Thoracic aorta (tissue), 2 donors: ENCODE measurements at places on chromosomes 13 and 19.

GRCh38 chr13:29529754-29530153, 65.7 kb downstream of the SLC7A1 start:
- DNase-seq: no peak

- DNase-seq: no peak
Measured at GRCh38 chr19:31693131-31693932, 344.1 kb upstream of the TSHZ3 start.

DNA sequence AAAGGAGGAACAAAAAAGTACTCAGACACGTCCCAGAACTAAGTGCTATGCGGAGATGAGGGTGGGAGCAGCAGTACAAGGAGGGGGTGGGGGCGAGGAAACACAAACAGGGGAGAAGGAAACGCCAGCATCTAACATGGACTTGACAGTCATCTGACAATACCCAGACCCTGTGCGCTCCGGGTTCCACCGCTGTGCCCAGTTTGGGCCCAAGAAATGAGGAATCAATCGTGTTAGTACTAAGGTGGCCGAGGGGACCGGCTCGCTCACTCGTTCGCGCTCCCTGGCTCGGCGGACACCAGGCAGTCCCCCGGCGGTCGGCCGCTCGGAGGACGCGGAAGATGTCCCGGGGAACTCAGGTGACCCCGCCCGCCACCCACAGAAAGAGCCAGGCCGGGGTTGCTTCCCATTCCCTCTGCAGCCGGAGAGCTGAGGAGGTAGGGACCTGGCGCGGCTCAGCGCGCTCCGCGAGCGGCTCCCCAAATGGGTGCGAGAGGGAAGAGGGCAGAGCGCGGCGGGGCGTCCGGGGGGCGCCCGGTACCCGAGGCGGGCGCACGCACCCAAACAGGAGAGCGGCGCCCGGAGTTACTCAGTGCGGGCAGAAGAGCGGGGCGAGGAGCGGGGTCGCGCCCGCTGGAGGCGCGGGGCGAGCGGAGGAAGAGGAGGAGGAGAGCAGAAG, 616 bp downstream of the TSHZ3 start:
- no peak for DNase-seq

- DNase-seq: no peak
Measured at GRCh38 chr13:38735665-38736440, 49.0 kb downstream of the FREM2 start.

GRCh38 chr13:51823863-51824262, 19.9 kb upstream of the DHRS12 start:
- DNase-seq: no peak

DNA sequence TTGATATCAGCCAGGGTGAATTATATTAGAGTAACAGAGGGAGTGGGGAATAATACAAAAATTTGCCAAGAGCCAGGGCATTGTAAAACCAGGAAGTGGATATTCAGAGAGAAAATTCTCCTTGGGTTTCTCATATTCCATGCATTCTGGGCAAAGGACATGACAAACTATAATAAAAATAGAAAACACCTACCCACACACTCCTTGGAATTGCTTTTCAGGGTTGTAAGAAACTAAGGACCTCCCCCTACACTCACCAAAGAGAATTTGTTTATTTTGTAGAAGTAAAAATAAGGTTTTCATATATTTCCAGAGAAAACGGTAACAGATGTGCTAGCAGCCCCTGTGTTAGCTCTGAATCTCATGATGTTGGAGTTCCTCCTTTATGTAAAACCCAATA, 649.6 kb downstream of the SLITRK1 start:
- no peak for DNase-seq

GRCh38 chr19:4369888-4370260, 26.5 kb downstream of the MPND start:
- DNase-seq: no peak

DNA sequence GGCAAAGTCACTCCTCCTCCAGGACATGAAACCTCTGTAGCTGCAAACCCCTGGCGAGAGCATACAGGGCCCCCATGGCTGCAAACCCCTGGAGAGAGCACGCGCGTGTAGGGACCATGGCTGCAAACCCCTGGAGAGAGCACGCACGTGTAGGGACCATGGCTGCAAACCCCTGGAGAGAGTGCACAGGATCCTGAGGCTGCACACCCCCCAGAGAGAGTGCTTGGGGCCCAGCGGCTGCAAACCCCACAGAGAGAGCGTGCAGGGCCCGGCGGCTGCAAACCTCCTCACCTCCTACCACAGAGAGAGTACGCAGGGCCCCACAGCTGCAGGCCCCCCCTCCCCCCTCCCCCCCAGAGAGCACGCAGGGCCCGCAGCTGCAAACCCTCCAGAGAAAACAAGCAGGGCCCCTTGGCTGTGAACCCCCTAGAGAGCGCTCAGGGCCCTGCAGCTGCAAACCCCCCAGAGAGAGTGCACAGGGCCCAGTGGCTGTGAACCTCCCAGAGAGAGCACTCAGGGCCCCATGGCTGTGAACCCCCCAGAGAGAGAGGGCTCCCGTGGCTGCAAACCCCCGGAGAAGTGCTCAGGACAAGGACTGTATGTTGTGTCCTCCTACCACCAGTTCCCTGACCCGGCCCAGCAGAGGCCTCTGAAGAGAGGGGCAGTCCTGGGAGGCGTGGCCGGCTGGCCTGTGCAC, 7.3 kb downstream of the ADPRHL1 start:
- DNase-seq: no peak

- no peak for DNase-seq
Measured at GRCh38 chr19:11673608-11674041, 65.1 kb downstream of the ZNF823 start.

- no peak for DNase-seq
Measured at GRCh38 chr13:31038834-31039552, 106.5 kb downstream of the TEX26 start.

- DNase-seq: no peak
Measured at GRCh38 chr19:32206065-32206464, 139.3 kb upstream of the ZNF507 start.

- no peak for DNase-seq
Measured at GRCh38 chr13:73096173-73096572, 37.4 kb downstream of the KLF5 start.

GRCh38 chr13:106186366-106187030, 349.0 kb downstream of the EFNB2 start:
- no peak for DNase-seq

- DNase-seq: no peak
Measured at GRCh38 chr13:22047082-22047784, 376.4 kb downstream of the FGF9 start.

GRCh38 chr13:27981006-27981708, 7.3 kb downstream of the URAD start:
- no peak for DNase-seq

DNA sequence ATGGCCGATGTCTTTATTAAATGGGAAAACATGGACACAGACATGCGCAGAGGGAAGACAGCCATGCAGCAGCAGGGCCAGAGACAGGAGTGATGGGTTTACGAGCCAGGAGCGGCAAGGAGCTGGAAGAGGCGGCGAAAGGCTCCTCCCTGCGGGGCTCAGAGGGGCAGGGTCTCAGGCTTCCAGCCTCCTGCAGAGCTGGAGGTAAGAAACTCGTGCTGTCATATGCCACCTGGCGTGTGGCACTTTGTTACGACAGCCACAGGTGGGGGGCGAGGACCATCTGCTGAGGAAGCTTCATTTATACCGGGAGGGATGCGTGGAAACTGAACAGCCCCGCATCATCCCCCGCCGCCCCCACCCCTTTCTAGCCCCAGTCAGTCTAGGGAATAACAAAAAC, 52.0 kb upstream of the SPACA7 start:
- no peak for DNase-seq

DNA sequence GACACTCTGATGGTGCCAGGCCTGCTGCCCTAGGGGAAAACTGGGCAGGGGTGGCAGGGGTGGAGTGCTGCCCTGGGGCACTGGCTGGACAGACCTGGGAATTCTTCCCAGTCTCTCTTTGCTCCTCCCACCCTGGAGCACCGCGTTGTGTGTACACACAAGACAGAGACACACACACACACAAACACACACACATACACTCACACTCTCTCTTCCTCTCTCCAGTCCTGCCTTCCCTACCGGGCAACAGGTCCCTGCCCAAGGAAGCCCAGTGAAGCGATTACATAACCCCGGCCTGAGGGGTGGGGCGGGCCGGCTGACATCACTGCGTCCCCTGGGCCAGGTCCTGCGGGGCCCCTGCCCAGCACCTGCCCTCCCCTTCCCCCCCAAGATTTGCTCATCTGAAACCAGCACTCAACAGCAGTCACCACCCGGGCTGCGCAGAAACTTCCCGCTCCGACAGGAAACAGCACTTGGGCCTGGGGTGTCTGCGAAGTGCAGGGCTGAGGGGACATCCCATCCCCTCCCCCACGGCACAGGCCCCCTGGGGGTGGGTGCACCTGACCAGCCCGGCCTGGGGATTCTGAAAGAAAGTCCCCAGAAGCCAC, 1.2 kb downstream of the MKNK2 start:
- DNase-seq: no peak

DNA sequence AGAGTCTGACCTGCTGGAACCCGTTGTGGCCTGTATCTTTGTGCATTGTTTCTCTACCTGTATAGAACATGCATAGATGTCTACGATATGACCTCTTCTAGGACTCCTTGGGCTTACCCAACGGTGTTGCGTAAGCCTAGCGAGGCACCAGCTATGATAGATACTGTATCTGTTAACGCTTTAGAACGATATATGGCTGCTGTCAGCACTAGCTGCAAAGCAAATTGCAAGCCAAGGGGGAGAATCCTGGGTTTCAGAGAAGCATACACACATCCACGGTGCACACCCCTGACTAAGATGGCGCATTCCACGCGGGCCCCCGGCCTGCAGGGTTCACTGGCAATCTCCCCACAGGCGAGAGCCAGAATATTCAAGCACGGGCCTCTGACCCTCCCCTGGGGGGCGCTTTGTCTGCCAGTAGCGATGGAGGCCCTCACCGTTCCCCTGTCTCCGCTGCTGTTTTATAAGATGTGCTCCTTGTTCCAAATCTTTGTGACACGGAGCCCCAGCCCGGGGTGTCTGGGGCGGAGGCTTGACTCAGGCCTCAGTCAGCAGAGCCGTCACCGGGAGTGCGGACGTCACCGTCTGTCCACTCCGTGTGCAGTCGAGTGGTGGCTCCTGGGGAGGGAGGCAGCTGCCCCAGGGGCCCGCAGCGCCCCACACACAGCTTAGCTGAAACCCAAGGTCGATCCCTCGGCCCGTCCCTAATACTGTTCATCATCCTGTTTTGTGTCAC, 12.9 kb upstream of the RPS15 start:
- no peak for DNase-seq

DNA sequence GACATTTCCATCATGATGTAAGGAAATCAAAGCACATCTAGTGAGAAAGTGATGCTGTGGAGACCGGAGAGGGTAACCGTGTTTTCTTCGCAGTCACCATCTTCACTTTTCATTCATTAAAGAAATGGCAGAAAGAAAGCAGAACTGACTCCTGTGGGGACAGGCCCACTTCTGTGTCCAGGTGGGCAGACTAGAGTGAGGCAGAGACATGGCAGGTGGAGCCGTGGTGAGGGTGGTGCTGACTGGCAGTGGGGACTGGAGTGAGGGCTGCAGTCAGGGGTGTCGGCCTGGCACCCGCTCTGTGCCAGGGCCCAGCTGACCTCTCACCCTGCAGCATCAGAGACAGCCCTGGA, 71.4 kb upstream of the MCF2L start:
- no peak for DNase-seq

DNA sequence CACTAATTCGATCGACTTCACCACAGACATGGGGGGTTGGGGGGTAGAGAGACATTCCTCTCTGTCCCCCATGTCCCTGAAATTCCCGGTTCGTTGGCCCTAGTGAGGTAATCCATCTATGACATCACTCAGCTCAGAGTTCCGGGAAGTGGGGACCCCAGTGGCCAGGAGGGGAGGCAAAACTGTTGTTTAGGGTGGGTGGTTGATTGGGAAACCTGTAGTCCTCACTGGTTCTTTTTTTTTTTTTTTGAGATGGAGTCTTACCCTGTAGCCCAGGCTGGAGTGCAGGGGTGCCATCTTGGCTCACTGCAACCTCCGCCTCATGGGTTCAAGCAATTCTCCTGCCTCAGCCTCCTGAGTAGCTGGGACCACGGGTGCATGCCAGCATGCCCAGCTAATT, at the start of gene ARRDC5:
TSS of gene ARRDC5 (minus strand) at position 101 of the 400 bp plus-strand sequence. CDS start at position 30, 71 bp downstream.
- no peak for DNase-seq

DNA sequence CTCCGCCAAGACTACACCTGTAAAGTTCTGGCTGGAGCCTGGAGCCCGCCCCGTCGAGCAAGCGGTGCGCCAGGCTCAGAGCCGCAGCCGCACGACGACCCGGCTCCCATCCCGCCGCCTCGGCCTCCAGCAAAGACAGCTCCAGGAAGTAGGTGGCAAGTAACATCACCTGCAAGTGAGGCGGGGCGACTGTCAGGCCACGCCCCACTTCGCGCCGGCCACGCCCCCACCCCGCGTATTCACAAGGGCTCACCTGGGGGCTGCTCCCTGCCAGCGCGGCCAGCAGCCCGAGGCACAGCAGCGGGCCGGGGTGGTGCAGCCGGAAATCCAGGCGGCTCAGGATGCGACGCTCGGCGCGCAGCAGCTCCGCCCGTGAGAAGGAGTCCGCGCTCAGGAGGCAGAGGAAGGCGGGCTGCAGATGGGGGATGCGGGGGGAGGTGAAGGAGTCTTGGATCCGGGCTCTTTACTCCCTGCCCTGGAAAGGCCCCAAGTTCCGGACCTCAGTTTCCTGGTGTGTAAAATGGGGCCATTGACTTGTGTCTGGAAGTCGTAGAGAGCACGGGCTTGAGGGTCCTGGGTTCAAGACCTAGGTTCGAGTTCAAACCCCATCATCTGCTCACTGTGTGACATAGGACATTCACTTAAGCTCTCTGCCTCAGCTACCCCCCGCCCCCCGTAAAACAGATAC, 3.2 kb downstream of the CCNP start:
- DNase-seq: no peak

- no peak for DNase-seq
Measured at GRCh38 chr19:45938733-45939319, 24.2 kb upstream of the NANOS2 start.

- no peak for DNase-seq
Measured at GRCh38 chr13:106151056-106151699, 384.3 kb downstream of the EFNB2 start.

GRCh38 chr19:36528921-36529518, 949 bp upstream of the ZNF260 start:
- DNase-seq: no peak

- no peak for DNase-seq
Measured at GRCh38 chr13:38008636-38009035, 139.1 kb upstream of the TRPC4 start.

GRCh38 chr13:73516731-73517130, 457.9 kb downstream of the KLF5 start:
- DNase-seq: no peak
